ENCODE measurements at places on chromosomes 16 and 17.

DNA sequence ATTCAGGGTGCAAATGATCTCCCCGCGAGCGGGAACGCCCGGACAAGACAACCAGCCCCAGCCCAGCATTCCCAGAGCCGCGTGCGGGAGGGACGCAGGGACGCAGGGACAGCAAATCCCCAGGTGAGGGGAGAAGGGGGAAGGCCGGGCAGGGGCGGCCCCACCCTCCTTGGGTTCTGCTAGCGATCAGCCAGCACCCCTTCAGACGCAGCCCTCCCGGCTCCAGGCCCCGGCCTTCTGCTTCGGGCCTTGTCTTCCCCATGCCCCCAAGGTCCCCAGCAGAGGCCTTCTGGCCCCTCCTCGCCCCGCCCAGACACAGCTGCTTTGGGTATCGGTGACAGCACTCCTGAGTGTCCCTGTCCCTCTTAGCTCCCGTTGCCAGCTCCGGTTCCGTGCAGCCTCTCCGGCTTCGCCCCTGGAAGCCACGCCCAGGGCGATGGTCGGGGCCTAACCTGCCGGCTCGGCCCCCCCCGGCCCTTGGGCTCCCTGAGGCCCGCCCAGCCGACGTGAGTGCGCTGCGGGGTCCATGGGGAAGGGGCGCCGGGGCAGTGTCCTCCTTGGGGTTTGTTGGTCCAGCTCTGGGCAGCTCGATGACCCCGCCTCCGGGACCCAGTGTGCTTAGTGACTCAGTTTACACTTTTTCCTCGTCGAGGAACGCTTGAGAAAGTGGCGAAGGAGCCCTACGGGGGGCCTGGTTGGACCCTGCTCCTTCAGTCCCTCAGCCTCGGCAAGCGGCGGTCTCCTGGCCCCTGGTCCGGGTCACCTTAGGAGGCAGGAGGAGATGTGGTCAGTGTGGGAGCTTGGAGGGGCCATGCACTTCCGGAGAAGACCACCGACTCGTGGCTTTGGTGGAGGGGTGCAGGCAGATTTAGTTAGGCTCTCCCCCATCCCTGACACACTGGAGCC is 50.5 kb upstream of the AMZ2 start:
- DNase-seq = no peak

- no peak for DNase-seq
Observed at GRCh38 chr17:82640036-82640435, 8.2 kb downstream of the WDR45B start.

DNA sequence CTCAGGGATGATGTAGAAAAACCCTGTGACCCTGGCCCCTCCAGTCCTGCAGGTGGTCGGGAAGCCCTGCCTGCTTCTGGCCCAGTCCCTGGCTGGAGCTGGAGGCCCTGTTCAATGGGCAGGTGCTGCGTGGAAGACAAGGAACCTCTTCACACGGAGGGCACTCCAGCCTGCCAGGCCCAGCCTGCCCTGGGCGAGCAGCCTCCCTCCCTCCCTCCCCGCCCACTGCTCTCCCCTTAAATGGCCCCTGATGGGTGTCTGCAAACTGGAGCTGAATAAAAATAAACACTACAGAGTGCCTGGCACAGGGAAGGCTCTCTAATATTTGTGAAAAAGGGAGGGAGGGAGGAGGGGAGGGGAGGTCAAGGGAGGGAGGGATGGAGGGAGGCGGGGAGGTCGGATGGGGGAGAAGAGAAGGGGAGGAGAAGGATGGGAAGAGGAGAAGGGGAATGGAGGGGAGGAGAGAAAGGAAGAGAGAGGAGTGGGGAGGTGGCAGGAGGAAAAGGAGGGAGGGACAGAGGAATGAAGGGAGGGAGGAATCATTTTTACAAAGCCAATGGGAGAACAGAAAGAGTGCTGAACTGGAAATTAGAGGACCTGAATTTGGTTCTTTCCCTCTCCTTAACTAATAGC is 222.8 kb upstream of the TNRC6C start:
- DNase-seq = no peak

DNA sequence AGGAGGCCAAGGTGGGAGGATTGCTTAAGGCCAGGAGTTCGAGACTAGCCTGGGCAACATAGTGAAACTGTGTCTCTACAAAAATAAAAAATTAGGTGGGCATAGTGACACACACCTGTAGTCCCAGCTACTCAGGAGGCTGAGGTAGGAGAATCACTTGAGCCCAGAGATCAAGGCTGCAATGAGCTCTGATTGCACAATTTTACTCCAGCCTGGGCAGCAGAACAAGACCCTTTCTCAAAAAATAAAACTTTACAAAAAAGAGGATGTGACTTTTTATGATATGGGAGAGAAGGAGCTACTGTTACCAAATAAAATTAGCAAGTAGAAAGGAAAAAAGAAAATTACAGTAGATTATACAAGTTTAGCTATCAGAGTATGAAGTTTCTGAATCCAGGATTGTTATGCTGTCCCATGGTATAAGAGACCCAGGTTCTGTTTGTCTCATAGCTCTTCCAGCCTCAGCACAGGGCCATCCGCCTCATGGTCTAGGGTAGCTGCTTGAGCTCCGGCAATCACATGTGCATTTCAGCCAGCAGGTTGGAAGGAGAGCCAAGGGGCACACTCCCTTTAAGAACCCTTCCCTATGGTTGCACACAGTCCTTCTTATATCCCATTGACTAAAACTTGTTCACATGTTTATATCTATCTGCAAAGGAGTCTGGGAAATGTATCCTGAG is 13.5 kb downstream of the EEF2K start:
- DNase-seq = no peak

- DNase-seq = no peak
Observed at GRCh38 chr16:50494501-50495491, 53.4 kb upstream of the NKD1 start.

DNA sequence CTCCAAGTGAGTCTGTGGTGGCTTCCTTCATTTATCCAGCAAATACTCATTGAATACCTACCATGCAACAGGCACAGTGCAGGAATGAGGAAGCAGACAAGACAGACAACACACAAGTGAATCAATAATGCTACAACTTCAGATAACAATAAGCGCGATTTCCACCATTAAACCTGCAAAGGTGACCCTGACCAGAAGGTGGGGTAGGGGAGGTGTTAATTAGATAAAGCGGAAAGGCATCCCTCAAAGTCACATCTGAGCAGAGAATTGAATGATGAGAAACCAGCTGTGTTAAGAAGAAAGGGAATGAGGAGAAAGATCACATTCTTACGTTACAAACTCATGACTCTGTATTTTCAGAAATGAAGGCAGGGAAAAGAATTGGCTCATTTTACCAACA is 26.3 kb downstream of the ZZEF1 start:
- DNase-seq = no peak

DNA sequence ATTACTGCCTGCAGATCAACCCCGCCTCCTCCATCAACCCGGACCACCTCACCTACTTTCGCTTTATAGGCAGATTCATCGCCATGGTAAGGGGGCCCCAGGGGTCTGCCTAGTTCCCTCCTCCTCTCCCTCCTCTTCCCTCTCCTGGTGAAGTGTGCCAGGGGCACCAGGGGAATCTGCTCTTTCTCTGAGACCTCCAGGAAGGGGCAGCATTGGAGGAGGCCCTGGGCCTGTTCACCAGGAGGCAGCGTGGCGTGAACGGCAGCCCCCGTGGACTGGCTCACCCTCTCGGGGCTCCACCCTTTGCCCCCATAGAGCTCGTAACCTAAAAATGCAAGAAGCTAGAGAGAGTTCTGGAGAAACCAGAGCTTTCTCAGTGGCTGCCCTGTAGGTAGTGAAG is 17.1 kb upstream of the CLEC18A start:
- DNase-seq = no peak

GRCh38 chr17:45143767-45144198 is 4.5 kb upstream of the HEXIM1 start:
- no peak for DNase-seq

- no peak for DNase-seq
Observed at GRCh38 chr17:47162013-47162622, 27.0 kb downstream of the CDC27 start.

- DNase-seq = no peak
Observed at GRCh38 chr17:50027881-50028735, 27.8 kb upstream of the ITGA3 start.

GRCh38 chr17:78929908-78930775 is 5.0 kb upstream of the TIMP2 start:
- DNase-seq = no peak

DNA sequence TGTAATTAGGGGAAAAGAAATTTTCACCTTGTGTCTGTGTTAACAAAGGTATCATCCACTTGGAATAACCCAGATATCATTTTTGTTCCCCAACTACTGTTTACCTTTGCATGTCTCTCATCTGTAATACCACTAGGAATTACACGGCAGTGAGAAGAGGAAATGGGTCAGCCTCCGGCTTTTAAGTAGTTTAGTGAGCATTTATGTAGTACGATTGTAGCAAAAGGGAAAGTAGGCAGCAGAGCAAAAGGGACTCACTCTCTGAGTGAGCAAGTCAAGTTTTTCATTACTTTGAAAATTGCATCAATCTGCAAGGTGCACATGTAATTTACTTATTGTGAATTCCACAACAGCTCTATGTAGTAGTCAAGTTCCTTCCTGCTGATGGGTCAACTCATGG is 11.2 kb downstream of the PHF12 start:
- no peak for DNase-seq

- no peak for DNase-seq
Observed at GRCh38 chr16:85541980-85542900, 70.9 kb upstream of the GSE1 start.

GRCh38 chr16:69105501-69106361 is at the start of gene HAS3:
HAS3 (plus strand) TSS chr16:69105653; CDS start chr16:69109396, 3,743 bp downstream.
- no peak for DNase-seq

DNA sequence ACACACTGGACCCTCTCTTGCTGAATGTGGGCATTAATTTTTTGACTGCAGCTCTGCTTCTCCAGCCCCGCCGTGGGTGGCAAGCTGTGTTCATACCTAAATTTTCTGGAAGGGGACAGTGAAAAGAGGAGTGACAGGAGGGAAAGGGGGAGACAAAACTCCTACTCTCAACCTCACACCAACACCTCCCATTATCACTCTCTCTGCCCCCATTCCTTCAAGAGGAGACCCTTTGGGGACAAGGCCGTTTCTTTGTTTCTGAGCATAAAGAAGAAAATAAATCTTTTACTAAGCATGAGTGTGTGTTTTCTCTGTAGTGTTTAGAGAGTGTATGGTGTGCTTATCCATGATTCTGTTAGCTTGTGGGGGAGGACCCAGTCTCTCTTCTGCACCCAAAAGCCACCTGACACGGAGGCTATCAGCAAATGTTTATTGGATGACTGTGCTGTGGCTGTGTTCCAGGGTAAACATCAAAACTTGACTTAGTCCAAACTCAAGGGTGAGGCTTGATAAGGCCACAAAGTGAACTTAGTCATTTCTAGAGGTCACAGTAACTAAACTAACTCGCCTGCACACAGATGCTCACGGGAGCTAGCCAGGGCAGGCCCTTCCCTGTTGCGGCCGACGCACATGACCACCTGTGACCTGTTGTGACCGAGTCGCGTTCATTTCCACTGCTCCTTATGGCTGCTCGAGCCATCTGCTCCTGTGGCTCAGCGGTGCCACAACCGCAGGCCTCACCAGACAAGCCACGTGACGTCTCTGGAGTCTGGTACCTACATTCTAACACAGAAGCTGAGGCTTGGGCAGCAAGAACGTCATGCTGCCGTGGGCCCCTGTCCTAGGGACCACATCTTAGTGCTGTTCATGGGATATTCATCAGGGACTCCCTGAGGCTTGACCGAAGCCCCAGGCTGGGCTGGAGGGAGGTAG is 9.8 kb upstream of the MED11 start:
- DNase-seq = no peak

DNA sequence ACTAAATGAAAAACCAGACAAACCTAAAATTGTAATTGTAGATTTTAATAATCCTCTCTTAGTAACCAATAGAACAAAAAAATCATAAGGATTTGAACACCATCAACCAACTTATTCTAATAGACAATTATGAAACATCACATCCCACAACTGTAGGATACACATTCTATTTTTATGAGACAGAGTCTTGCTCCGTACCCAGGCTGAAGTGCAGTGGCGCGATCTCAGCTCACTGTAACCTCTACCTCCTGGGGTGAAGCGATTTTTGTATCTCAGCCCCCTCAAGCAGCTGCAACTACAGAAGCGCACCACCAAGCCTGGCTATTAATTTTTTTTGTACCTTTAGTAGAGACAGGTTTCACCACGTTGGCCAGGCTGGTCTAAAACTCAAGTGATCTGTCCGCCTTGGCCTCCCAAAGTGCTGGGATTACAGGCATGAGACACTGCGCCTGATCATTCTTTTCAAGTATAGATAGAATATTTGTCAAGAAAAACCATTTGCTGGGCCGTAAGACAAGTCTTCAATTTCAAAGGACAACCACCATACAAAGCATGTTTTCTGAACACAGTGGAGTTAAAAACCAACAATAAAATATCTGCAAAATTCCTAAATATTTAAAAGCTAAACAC is 49.8 kb downstream of the CREBBP start:
- no peak for DNase-seq

DNA sequence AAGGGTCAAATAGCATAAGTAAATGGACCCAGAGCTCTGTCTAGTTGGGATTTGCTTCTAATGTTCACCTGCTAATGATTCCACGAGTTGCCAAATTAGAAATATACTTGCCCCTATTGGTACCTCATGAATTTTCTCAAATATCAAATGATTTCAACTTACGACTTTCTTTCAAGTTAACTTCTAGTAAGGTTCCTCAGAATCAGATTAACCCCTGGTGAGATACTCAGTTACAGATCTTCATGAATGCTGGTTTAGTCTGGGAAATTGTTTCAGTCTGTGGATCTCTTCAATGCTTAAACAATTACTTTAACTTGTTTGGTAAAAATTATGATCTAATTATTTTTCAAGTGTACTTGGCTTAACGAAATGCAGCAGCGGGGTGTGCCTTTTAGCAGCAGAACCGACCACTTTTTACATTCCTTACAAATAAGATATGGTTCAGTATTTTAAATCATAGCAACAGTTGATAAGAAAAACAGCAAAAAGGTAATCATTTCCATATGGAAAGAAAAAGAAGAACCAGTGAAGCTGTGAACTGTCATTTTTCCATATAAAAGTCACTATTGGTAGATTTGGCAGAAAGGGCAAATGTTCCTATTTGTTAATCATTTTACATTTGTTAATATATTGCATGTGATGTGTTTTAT is 34.5 kb downstream of the TUBD1 start:
- DNase-seq = no peak

DNA sequence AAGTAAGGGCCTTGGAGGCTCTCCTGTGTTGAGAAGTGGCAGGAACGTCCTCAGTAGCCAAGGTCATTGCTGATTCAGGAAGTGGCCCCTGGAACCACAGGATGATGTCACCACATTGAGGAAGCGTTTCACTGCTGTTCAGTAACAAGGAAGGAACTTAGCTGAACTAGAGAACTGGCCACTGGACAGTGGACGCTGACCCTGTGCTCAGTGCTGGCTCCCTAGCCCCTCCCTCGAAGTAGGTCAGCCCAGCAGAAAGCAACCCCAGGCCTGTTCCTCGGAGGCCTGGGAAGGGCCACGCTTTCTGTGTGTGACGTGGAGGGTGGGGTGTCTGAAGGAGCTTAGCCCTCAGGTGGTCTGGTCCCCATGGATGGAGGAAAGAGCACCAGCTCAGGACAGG is 58.3 kb downstream of the B9D1 start:
- no peak for DNase-seq

DNA sequence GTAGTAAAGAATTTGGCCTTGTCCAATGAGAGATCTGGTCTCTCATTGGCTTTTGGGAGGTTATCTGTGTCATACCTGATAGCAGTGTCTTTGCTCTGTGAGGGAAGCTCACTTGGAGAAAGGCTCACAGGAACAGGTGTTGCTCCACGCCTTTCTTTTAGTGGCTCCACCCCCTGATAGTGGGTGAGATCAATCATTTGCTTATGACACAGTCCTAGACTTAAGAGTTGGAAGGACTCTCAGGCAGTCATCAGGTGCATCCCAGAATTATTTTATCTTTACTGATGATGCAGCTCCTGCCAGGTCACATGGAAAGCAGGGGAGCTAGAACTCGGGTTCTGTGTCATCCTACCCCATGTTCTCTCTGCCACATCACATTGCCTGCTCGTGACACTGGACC is 59.3 kb downstream of the CENPV start:
- DNase-seq = no peak
